Mucosa of gallbladder (tissue), 1 donor: ENCODE measurements at places on chromosomes 5 and 9. TPM values are rescaled to one million over a fixed set of nuclear protein-coding genes. Genes with fewer than 3 reads are reported as not detected.

LCN1 gene
- not detected for total RNA-seq

EGR1 gene
- total RNA-seq = 98.5 TPM

BNIP1 gene
- total RNA-seq = 13.5 TPM

NCBP1 gene
- 23.9 TPM for total RNA-seq

KIAA0825 gene
- total RNA-seq = 3.3 TPM

GARIN3 gene
- not detected for total RNA-seq

ADAMTS13 gene
- total RNA-seq = 7.1 TPM

HRCT1 gene
- 2.0 TPM for total RNA-seq

- DNase-seq = no peak
Measured at GRCh38 chr5:98839469-98840383, 66.3 kb downstream of the RGMB start.

DNA sequence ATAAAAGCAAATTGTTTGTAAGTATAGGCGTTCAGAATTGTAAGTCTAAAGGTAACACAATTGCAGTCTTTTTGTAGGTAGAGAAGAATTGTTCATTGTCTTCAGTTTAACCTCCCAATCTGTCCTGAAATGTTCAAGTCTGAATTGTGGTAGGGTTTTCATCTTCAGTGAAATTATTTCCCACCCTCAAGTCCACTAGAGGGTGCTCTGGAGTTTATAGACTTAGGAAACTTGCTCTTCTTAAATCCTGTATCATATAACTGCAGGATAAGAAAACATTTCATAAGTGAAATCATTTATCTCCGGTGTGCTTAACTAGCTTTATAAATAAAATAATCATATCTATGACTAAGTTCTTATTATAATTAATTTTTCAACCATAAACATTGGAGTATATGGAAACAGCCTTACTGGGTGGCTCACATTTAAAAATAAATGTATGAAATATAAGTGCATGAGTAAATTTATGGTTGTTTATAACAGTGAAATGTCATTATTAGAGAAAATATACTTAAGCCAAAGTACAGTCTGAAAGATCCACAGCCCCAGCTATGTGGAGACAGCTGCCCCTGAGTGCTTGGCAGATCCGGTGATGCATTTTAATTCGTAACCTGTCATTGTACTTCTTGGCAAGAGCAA is 182.4 kb upstream of the OTULINL start:
- DNase-seq = no peak

- no peak for DNase-seq
Measured at GRCh38 chr9:92242260-92243136, 51.0 kb downstream of the IARS1 start.

DNA sequence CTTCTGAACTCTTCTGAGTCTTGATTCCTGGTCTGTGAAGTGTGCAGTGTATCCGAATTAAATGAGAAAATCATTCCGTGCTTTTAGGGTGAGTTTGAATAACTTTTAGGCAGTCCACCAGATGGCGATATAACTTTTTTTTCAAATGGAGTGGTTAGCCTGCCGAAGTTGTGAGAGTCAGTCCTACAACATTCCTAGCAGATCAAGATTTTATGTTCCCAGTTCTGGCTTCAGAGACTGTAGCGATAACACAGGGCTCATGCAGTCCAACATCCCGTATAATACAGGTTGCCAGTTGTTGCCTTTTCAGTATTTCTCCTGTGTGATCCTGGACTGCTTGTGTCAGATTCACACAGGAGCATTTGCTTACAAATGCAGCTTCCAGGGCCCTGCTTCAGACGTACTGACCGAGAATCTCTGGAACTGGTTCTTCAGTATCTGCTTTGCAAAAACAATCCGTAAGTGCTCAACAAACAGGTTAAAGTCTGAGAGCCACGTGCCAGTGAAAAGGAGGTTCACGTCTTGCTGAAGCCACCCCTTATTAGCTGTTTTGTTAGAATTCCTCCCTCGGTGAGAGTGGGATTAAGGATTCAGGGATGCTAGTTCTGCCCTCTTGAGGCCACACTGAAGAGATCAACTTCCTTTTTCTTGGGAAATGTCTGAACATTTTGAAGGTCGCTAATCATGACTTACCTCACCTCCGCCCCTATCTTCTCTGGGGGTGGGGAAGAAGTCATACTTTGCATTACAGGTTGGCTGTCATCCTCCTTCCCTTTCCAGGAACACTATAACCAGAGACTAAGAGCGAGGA is 22.8 kb downstream of the SMIM3 start:
- peak; percentile 34 for DNase-seq

- no peak for DNase-seq
Measured at GRCh38 chr5:144093868-144094267, 76.6 kb downstream of the YIPF5 start.

GRCh38 chr5:123810746-123811340 is 298.9 kb downstream of the CSNK1G3 start:
- no peak for DNase-seq

DNA sequence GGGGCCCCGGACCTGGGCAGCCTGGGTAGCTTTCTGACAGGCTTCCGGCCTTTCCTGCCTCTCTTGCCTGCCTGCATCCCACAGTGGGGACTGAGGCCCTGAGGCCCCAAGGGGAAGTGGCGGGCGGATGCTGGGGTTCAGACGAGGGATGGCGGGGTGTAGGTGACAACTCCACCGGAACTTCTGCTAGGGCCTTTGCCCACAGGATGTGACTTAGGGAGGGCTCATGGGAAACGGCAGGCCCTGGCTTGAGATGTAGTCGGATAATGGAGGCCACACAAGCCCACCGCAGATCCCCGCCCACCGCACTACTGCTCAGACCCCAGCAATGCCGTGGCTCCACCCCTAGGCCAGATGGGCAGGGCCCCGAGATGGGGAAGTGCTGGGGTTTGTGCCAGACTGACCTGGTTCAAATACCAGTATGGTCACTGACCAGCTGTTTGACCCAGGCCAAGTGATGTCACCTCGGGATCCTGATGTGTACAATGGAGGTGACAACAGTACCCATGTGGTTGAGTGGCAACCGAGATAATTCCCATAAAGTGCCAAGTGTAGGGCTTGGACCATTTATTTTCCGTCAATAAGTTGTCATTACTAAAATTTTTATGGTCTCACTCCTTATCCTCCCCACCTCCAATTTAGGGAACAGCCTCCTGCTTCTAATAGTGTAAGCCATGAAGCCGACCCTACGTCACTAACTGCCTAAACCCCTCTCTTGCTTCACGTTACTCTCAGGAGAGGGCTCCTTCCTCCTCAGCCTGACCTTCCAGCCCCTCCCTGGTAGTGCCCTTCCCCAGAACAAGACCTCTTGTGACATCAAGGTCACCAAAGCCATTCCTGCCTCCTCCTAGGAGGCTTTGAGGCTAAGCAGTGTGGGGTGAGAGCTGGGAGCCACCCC is 2.5 kb upstream of the CDK9 start:
- DNase-seq = peak; percentile 61

DNA sequence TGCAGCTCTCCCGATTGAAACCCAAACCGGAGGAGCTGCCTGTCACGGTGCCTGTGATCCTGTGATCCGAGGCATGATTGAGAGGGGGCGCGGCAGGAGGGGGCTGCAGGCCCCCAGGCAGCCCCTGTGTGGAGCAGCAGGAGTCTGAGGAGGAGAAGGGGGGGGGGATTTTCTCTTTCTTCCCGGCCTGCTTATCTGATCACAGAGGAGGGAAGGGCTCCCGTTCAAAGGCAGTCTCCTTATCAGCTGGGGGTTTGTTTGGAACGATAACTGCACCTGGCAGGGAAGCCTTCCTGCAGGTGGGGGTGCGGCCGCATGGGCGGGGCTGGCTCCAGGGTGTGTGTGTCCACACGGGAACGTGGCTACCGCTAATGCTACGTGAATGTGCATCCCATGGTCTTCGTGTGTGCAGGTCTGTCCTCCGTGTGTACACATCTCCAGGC is 38.4 kb downstream of the LMX1B start:
- peak; percentile 61 for DNase-seq

DNA sequence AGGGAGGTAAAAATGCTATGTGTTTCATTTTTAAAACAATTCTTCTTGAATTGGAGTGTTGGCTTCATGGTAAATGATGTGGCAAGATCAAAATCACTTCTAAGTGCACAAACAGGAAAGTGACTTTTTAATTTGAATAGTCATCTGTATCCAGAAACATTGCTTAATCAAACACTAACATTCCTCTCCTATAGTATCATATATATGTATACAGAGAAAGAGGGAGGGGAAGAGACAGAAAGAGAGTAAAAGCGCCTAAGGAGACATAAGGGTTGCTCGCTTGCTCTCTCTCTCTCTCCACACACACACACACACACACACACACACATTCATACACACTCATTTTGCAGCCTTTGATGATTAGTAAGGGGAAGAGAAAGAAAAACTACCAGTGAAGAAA is 95.4 kb upstream of the PRDM9 start:
- no peak for DNase-seq

DNA sequence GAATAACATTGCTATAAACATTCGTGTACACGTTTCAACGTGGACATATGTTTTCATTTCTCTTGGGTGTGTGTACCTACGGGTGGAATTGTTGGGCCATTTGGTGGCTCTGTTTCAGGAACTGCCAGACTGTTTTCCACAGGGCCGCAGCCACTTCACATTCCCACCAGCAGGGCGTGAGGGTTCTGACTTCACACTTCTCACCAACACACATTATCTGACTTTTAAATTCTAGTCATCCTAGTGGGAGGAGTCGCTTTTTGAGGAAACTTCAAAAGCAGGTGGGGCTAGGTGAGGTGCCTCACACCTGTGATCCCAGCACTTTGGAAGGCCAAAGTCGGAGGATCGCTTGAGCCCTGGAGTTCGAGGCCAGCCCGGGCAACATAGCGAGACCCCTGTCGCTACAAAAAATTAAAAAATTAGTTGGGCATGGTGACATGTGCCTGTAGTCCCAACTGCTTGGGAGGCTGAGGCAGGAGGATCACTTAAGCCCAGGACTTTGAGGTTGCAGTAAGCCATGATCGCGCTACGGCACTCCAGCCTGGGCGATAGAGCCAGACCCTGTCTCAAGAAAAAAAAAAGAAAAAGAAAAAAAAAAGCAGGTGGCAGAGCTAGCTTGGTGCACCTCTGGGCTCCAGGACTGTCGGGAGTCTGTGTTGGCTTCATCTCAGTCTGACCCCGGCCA is 28.5 kb downstream of the TSPAN17 start:
- no peak for DNase-seq

GRCh38 chr5:68744206-68744605 is 349.6 kb upstream of the SLC30A5 start:
- no peak for DNase-seq

- DNase-seq = no peak
Measured at GRCh38 chr5:153902016-153902415, 136.7 kb downstream of the FAM114A2 start.

- peak; percentile 64 for DNase-seq
Measured at GRCh38 chr5:149240354-149240998, 31.2 kb upstream of the AFAP1L1 start.

DNA sequence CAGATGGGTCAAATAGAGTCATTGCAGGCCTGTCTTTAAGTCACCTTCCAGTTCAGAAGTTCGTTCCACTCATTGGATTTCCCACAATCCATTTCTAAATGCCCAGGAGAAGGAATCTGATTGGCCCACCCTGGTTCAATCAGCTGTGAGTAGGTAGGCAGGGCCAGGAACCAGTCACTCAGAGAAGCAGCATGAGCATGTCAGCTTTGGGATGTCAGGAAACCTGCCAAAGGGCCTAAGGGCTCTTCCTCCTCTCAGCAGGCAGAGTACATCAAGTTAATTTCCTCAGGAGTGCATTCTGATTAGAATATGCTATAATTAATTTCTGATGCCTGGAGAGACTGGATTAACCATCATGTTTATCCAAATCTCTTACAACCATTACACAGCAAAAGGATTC is 412.9 kb upstream of the CCNH start:
- DNase-seq = no peak

GRCh38 chr9:89247431-89248353 is 63.3 kb upstream of the CKS2 start:
- DNase-seq = no peak

DNA sequence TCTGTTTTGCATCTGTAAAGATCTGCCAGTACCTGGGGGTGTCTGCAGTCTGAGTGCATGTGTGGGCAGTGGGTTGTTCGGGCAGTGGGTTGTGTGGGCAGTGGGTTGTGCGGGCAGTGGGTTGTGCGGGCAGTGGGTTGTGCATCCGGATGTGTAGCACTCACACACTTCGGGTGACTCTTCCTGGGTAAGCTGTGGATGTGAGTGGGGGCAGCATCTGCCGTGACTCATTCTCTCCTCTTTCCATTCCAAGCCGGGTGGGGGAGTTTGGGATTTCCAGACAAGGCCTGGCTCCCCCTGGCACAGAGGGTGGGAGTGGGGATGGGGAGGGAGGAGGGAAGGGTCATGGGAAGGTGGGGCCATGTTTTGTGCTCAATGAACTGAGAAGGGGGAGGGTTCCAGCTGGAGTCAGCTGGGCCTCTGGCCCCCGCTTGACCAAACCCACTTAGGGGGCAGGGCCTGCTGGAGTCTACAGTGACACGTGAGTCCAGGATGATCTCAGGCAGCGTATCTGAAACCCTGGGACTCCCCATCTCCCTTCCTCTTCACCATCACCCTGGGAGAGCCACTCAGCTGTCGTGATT is 8.3 kb downstream of the CRB2 start:
- no peak for DNase-seq

DNA sequence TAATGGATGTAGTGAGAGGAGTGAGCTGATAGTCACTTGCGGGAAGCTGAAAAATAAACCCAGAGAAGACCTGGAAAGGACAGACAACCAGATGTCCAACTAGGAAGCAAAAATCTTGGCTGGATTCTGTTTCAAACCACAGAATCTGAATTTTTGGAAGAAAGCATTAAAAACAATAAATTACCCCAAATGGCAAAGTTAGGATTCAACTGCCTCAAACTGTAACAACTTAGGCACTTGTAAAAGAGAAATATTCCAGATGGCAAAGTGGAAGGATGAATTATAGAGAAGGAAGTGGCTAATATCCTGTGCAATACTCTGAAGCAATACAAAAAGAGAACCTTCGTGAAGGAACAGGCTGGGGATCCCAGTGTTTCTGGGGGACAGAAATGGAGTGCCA is 46.8 kb upstream of the SLIT3 start:
- DNase-seq = no peak

GRCh38 chr9:3903273-3903672 is 377.5 kb upstream of the RFX3 start:
- no peak for DNase-seq

GRCh38 chr9:12774861-12775678 is at the start of gene LURAP1L:
LURAP1L (plus strand) TSS chr9:12775020; CDS start chr9:12775716, 696 bp downstream.
- DNase-seq = peak; percentile 73

GRCh38 chr9:127407492-127407843 is 10.5 kb downstream of the SLC2A8 start:
- DNase-seq = no peak

GRCh38 chr9:98085944-98086343 is 29.4 kb downstream of the NANS start:
- no peak for DNase-seq

GRCh38 chr5:22683050-22683449 is 170.1 kb downstream of the CDH12 start:
- no peak for DNase-seq

DNA sequence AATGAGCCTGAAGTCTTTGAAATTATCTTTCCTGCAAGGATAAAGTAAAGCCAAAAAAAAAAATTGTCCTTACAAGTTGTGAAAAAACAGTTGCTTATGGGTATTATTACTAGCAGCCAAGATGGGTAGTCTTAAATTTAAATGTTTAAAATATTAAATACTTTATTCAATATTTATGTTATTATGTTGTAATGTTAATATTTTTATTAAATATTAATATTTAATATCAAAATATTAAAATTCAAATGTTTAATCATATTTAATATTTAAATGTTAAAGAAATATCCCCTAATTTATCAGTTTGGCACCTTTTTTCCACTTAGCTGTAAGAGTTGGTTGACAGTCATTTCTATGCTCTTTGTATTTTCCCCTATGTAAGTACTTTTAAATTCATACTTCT is 86.1 kb downstream of the PCSK5 start:
- no peak for DNase-seq

- DNase-seq = no peak
Measured at GRCh38 chr5:10635257-10635866, 71.5 kb downstream of the ANKRD33B start.
